Sigmoid colon (tissue), 7 donors: ENCODE measurements at places on chromosomes 3 and 15. TPM values are rescaled to one million over a fixed set of nuclear protein-coding genes. Genes with fewer than 3 reads are reported as not detected.

SSUH2 gene
- polyA plus RNA-seq: 2.4 TPM

C3orf85 gene
- polyA plus RNA-seq: 36.5 TPM

ECE2 gene
- not detected for polyA plus RNA-seq

ZNF860 gene
- polyA plus RNA-seq: 1.3 TPM

PLA2G4D gene
- polyA plus RNA-seq: 0.31 TPM

SLCO2A1 gene
- 3.2 TPM for polyA plus RNA-seq

MST1R gene
- polyA plus RNA-seq: 24.0 TPM

ALDH1A2 gene
- polyA plus RNA-seq: 1.2 TPM

WDR82 gene
- polyA plus RNA-seq: 50.2 TPM
